ENCODE measurements at places on chromosomes 6 and 20. TPM values are rescaled to one million over a fixed set of nuclear protein-coding genes. Genes with fewer than 3 reads are reported as not detected.

The SEC63 gene
- 89.9 TPM for total RNA-seq

The UNC93A gene
- total RNA-seq: not detected

The MUC22 gene
- total RNA-seq: not detected

GRCh38 chr6:8219352-8219943, 117.1 kb upstream of the EEF1E1 start:
- peak; percentile 65 for DNase-seq

DNA sequence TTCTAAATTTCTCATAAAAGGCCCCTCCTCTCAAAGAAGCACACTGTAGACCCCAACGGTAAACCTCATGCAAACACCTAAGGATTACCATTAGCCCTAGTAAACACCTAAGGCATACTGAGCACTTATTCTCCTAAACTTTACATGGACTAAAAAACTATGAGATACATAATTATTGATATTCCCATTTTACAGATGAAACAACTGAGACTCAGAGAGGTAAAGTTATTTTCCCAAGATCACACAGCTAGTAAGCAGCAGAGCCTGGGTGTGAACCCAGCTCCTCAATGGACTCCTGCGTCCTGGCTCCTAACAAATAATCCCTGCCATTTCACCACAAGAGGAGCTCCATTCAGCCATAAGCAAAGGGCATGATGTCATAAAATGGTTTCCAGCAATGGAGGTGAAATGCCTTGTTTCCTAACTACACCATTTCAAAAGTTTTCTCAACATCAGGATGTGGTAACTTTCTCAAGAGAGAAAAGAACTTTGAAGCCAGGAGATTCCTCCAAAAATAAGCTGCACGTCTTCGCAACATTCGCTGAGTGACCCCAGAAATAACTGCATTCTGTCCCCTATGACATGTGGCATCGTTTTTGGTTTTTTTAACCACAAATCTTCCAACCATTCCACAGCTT, 4.1 kb downstream of the ATP9A start:
- no peak for DNase-seq

- DNase-seq: no peak
Measured at GRCh38 chr6:317448-318144, 25.3 kb downstream of the DUSP22 start.

DNA sequence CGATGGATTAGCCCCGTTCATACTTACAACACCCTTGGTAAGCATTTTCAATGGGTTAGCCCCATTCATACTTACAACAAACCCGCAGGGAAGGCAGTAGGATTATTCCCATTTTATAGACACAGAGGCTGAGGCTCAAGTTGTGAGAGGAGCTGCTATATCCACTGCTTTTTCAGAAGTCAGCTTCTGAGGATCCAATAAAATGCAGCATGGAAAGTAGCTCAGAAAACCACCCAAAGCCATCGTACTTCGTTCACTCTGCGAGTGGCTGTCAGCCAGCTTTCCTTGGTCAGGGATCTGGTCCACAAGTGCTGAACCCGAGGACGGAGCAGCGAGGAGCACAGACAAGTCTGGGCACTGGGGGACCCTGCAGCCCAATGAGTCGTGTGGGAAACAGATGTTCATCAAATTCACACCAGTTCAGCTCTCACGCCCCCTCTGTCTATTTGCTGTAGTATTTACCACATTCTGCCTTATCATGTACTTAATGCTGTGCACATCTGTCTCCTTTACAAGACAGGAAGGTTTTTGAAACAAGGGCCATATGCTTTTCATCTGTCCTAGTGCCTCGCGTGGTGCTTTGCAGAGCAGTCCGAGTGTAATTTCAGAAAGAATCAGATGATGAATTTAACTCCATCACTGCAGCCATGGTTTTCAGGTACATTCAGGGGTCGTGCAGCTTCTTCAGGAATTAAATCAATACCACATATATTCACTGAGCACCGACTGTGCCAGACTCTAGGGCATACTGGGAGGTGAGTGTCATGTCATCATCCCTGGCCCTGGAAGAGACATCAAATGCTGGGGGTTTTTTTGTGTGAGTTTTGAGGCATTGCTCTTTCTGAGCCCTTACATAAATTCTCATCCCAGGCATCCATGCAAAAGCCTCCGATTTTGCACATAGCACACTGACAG, 256.9 kb downstream of the CDH26 start:
- no peak for DNase-seq

DNA sequence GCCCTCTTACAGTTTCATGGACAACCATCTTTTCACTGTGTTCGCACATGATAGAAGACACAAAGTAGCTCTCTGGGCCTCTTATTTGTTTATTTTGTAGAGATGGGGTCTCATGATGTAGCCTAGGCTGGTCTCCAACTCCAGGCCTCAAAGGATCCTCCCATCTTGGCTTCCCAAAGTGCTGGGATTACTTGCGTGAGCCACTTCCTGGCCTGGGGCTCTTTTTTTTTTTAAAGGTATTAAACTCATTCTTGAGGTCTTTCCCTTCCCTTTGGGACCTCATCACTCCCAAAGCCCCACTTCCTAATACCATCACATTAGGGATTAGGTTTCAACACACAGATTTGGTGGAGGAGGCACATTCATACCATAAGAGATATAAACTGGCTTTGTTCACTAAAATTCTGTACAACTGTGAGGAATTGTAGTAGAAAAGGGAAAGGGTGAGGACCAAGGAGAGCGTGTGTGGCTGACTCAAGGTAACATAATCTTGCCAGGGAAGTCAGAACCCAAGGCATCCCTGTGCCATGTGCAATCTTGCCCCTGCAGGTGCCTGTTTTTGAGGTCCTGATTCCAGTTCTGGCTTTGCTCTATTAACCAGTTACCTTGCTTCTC, 45.5 kb downstream of the EIF2S2 start:
- no peak for DNase-seq

DNA sequence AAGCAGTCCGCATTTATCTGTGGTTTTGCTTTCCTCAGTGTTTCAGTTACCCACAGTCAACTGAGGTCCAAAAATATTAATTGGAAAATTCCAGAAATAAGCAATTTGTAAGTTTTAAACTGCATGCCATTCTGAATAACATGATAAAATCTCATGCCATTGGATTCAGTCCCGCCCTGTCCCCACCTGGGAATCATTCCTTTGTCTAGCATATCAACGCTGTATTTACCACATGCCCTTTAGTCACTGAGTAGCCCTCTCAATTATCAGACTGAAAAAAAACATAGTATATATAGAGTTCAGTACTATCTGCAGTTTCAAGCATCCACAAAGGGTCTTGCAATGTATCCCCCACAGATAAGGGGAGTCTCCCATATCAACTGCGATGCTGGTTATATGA, 17.1 kb downstream of the RANBP9 start:
- no peak for DNase-seq

GRCh38 chr20:14828459-14828858, 491.0 kb upstream of the FLRT3 start:
- DNase-seq: no peak

- no peak for DNase-seq
Measured at GRCh38 chr20:3753501-3754275, 13.9 kb downstream of the ADISSP start.

DNA sequence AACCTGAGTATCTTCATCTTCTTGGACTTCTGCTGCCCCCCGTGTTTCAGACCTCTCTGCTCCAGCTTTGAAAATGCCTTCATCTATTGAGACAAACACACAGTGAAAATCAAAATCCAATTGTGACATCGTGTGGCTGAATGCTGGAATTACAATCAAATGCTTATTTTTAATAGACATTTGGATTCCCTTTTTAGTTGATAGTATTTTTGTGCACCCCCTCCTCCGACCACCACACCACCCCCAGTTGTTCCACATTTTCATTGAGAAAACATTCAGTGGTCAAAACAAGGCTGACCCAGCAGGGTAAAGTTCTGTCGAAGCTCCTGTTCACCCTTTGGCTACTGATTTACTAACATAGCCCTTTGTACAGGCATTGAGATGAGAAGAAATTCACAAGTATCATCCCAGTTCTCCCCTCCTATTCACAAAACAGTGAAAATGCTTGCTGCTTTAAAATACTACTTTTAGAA, 79.0 kb downstream of the NRSN1 start:
- peak; percentile 37 for DNase-seq
